ENCODE measurements at places on chromosomes 1 and 21.
A peak's percentile ranks its signal among the peaks of the same experiment; 100 is the strongest.

- H3K4me1 ChIP-seq: no peaks in the 10 kb centered on the region
- H3K4me3 ChIP-seq: no peak overlapping the region
- DNase-seq: no peak
- no peaks in the 10 kb centered on the region for H3K27me3 ChIP-seq
- no peak overlapping the region for H3K27ac ChIP-seq
- no peaks in the 10 kb centered on the region for H3K36me3 ChIP-seq
Measured at GRCh38 chr1:223620297-223620897, 45.1 kb downstream of the CAPN8 start.

- H3K4me1 ChIP-seq: no peaks in the 10 kb centered on the region
- H3K36me3 ChIP-seq: no peaks in the 10 kb centered on the region
- no peak overlapping the region for H3K4me3 ChIP-seq
- no peak overlapping the region for H3K27ac ChIP-seq
Measured at GRCh38 chr21:25912402-25912746, 177.6 kb downstream of the GABPA start.

- H3K36me3 ChIP-seq: no peaks in the 10 kb centered on the region
- H3K27ac ChIP-seq: no peak overlapping the region
- no peaks in the 10 kb centered on the region for H3K27me3 ChIP-seq
- H3K4me1 ChIP-seq: no peaks in the 10 kb centered on the region
Measured at GRCh38 chr1:118147522-118147921, 37.5 kb downstream of the SPAG17 start.

DNA sequence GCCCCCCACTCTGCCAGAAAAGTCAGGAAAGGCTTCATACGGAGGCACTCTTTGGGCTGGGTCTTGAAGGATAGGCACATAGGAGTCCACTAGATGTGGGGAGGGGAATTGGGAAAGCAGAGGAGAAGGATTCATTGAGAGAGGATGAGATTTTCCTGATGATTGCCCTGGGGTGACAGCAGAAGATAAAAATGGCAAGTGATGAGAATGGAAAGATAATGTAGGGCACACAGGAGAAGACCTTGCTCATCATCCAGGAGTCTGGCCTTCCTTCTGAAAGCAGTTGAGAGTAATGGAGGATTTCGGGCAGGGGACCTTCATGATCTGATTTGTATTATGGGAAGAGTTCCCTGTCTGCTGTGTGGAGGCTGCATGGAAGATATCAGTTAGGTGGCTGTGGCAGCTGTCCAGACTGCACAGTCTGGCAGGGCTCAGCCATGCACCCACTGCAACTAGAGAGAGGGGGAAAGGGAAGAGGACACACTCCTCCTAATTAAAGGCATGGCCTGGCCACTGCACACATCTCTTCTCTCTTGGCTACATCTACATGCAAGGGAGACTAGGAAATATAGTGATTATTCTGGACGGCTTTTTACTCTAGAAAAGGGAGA, 9.6 kb upstream of the FABP3 start:
- no peaks in the 10 kb centered on the region for H3K27me3 ChIP-seq
- H3K4me1 ChIP-seq: no peaks in the 10 kb centered on the region
- no peak for DNase-seq
- no peaks in the 10 kb centered on the region for H3K36me3 ChIP-seq
- no peak overlapping the region for H3K4me3 ChIP-seq

DNA sequence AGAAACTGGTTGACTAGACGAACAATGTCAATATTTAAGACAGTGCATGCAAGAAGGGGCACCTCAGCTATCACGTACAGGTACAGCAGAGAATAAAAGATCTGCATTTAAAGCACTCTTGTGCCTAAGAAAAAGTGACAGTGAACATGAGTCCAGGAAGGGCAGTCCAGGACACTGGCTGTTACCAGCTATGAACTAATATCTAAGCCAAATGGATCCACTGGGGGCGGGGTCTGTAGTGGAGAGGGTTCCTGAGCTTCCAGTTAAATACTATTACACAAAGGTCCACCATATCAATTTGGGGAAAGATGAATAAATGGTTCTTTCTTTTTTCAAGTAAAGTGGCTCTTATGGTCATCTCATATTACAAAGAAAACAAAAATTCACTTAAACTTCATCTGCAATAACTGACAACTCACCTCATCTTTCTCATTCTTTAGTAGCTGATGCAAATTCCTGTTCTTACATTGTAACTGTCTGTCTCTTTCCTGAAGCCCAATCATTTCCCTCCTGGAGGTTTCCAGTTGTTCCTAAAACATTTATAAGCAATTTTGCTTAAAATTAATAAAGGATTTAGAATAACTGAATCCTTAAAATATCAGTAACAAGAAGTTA, 24.5 kb downstream of the SSX2IP start:
- H3K36me3 ChIP-seq: peaks cover 3% of the 10 kb centered on the region
- H3K4me3 ChIP-seq: no peak overlapping the region
- no peaks in the 10 kb centered on the region for H3K27me3 ChIP-seq
- H3K27ac ChIP-seq: no peak overlapping the region
- DNase-seq: no peak

GRCh38 chr1:40691538-40692428, at the start of gene NFYC:
Gene NFYC, plus strand, starts transcription at chr1:40691704. Its CDS starts 47,140 bp downstream, at chr1:40738844.
- H3K4me3 ChIP-seq: peak within 1 kb of the TSS; percentile 88
- H3K36me3 ChIP-seq: no peaks in the 10 kb centered on the region
- H3K4me1 ChIP-seq: peaks cover 17% of the 10 kb centered on the region
- peak within 1 kb of the TSS; percentile 97 for H3K27ac ChIP-seq

DNA sequence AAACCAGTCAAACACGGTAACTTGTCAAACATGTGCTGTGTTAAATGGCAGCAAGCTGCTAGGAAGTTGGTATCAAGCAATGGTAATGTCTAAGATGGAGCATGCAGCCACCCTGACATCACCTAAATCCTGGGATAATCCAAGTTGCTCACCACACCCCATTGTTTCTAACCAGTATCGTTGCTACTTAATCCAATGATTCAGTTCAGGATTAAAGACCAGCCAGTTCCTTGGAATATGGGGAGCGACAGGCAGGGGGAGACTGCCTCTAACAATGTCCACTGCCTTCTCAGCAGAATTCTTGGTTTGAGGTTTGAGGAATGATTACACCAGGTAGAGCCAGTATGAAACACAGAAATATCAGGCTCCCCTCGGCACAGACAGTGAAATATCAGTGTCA, 122.1 kb upstream of the IFFO2 start:
- no peak overlapping the region for H3K27ac ChIP-seq
- DNase-seq: no peak
- H3K4me3 ChIP-seq: no peak overlapping the region
- H3K27me3 ChIP-seq: no peaks in the 10 kb centered on the region

- no peak overlapping the region for H3K27ac ChIP-seq
- no peak overlapping the region for H3K4me3 ChIP-seq
- H3K36me3 ChIP-seq: no peaks in the 10 kb centered on the region
- H3K4me1 ChIP-seq: no peaks in the 10 kb centered on the region
Measured at GRCh38 chr1:201383647-201384405, 6.3 kb upstream of the TNNT2 start.

GRCh38 chr1:65527707-65528503, 107.4 kb downstream of the LEPR start:
- H3K27me3 ChIP-seq: peaks cover 11% of the 10 kb centered on the region
- H3K27ac ChIP-seq: no peak overlapping the region
- DNase-seq: no peak
- no peaks in the 10 kb centered on the region for H3K36me3 ChIP-seq
- H3K4me3 ChIP-seq: no peak overlapping the region

- DNase-seq: no peak
- H3K27ac ChIP-seq: no peak overlapping the region
- no peak overlapping the region for H3K4me3 ChIP-seq
- H3K27me3 ChIP-seq: no peaks in the 10 kb centered on the region
Measured at GRCh38 chr1:23249787-23250454, 32.6 kb upstream of the HTR1D start.

- H3K27me3 ChIP-seq: no peaks in the 10 kb centered on the region
- DNase-seq: no peak
- H3K4me3 ChIP-seq: no peak overlapping the region
Measured at GRCh38 chr21:41446586-41446985, 20.5 kb downstream of the MX1 start.

DNA sequence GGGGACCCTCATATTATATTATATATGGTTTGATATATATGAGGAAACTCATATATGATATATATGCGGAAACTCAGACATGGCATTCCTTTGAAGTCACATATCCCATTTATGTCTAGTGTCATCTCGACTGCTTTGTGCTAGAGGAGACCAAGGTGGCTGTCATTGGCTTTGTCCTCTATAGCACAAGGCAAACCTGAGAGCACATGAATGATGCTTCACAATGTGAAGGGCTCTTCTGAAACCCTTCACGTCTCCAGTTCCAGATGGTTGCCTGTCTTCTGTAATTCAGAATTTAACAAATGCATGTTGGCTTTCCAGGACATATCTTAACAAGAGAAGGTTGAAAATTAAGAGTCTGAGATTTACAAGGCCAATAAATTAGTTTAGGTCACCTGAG, 303.6 kb downstream of the BARHL2 start:
- H3K36me3 ChIP-seq: no peaks in the 10 kb centered on the region
- no peaks in the 10 kb centered on the region for H3K4me1 ChIP-seq
- no peak for DNase-seq
- H3K27ac ChIP-seq: no peak overlapping the region

- H3K4me1 ChIP-seq: no peaks in the 10 kb centered on the region
- H3K27ac ChIP-seq: no peak overlapping the region
- no peaks in the 10 kb centered on the region for H3K27me3 ChIP-seq
- no peak for DNase-seq
- H3K36me3 ChIP-seq: peaks cover 48% of the 10 kb centered on the region
Measured at GRCh38 chr1:173489149-173489600, 12.0 kb downstream of the PRDX6 start.

DNA sequence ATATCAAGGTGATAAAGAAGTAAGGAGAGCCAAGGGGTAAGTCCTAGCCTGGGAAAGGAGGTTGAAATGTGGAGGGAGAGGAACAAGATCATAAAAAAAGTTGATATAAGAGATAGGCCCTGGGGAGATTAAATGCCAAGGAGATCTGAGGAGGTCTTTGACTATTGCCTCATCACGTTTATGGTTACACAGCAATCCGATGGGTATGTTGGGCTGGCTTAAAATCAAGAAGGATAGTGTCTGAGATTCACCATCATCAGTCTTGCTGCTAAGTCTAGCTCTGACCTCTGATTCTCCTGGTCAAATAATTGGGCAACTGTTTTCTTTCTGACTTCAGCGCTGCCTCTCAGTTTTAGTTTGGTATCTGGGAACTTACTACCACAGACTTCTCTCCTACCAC, 416.3 kb downstream of the GPATCH2 start:
- H3K4me3 ChIP-seq: no peak overlapping the region
- no peak for DNase-seq
- no peak overlapping the region for H3K27ac ChIP-seq
- H3K36me3 ChIP-seq: no peaks in the 10 kb centered on the region
- no peaks in the 10 kb centered on the region for H3K4me1 ChIP-seq

DNA sequence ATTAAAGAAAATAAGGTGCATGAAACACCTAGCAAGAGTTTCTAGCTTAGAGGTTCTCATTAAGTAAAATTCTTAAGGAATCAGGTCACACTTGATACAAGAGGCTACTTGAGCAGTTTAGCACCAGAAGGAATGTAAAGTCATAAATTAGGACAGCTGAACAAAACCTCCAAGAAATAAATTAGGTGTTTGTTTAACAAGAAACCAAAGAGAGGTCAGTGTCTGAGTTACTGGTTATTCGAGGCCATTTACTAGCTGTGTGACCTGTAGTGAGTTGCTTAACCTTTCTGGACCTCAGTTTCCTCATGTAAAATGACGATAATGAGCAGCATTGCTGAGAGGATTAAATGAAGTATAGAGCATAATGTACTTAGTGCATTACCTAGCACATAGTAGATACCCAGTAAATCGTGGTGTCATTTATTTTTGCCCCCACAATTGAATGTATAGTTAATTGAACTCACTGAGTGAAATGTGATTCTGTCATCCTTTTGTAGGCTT, 908 bp upstream of the ELK4 start:
- no peak overlapping the region for H3K4me3 ChIP-seq
- H3K27me3 ChIP-seq: no peaks in the 10 kb centered on the region
- peaks cover 24% of the 10 kb centered on the region for H3K4me1 ChIP-seq
- no peak for DNase-seq

DNA sequence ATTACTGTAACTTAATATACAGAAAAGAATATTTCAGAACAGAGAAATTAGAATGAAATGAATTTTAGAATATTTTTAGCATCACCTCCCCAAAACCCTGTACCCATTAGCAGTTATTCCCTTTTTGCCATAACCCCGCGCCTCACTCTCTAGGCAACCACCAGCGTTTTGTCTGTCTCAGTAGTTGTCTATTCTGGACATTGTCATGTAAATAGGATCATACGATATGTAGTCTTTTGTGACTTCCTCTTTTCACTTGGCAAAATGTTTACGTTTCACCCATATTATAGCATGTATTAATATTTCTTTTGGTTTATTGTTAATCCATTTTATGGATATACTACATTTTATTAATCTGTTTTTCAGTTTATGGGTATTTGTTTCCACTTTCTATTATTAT, 24.9 kb downstream of the SOAT1 start:
- H3K27ac ChIP-seq: no peak overlapping the region
- no peaks in the 10 kb centered on the region for H3K4me1 ChIP-seq
- peaks cover 5% of the 10 kb centered on the region for H3K36me3 ChIP-seq
- DNase-seq: no peak

DNA sequence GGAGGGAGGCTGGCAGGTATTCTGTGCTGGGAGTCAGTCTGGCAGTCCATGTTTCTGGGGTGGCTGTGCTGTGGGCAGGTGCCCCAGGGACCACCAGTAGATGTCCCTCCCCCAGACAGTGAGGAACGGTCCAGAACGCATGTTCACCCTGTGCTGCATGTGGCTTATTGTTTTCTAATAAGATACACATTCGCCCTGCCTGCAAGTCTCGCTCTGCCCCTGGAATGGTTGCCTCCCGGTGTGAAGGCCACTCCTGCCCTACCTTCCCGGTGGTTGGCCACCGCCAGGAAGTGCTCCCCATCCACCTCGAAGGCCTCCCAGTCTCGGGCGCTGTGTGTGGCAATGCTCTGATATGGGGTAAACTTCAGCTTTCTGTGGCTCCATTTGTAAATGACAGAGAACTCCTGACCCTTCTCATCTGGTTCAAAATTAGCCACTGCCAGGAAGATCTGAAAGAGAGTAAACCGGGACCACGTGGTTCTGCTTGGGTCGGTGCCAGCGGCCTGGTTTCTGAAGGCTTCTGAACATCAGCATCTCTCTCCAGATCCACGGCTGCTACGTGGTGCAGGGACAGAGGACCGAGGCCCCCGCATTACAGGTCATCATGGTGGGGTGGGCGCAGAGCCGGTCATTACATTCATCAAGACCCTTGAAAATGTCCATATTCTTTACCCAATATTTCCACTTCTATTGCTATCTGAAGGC, 14.5 kb downstream of the KRTAP10-1 start:
- no peaks in the 10 kb centered on the region for H3K27me3 ChIP-seq
- H3K4me1 ChIP-seq: no peaks in the 10 kb centered on the region
- H3K36me3 ChIP-seq: no peaks in the 10 kb centered on the region
- no peak overlapping the region for H3K4me3 ChIP-seq

DNA sequence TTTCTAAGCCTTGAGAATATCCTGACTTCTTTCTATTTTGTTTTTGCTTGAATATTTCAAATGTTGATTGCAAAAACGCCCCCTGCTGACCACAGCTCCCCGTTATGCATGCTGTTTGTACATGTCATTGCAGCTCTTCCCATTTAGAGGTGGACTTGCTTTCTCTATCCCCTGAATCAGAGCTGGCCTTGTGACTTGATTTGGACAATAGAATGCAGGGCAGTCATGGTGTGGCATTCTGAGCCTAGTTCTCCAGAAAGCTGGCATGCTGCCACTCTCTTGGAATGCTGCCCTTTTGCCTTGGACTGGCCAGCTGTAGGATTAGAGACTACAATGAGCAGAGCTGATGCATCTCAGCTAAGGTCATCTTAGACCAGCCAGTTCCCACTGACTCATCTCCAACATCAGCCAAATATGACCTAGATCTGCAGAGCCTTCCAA, 1561.5 kb downstream of the MRPL39 start:
- H3K27ac ChIP-seq: no peak overlapping the region
- H3K4me1 ChIP-seq: no peaks in the 10 kb centered on the region
- no peak for DNase-seq
- H3K36me3 ChIP-seq: no peaks in the 10 kb centered on the region
